Stimulated activated CD8-positive, alpha-beta memory T cell treated with anti-CD3 and anti-CD28 coated beads, Interleukin-4, amount 100 ng/mL, for 48 hours (primary cell): ENCODE measurements at places on chromosomes 4 and X.

DNA sequence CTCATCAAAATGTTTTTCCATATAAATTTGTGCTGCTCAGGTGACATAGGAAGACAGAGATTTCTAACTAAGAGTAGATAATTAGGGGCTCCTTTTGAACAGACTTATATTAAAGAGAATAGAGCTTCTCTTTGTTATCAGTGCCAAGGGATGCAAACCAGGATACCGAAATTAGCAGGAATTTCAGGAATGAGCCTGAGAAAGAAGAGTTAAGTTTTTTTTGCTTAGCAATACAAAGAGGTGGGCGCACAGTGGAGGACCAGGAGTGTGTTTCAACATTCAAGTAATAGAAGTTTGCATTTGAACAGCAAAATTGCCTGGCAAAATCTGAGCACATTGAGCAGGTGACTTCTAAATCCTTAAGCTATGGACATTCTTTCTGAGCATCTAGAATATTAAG, 541.3 kb downstream of the GBA3 start:
- DNase-seq, result no peak

- DNase-seq, result no peak
Measured at GRCh38 chr4:47646372-47646771, 161.3 kb downstream of the ATP10D start.

DNA sequence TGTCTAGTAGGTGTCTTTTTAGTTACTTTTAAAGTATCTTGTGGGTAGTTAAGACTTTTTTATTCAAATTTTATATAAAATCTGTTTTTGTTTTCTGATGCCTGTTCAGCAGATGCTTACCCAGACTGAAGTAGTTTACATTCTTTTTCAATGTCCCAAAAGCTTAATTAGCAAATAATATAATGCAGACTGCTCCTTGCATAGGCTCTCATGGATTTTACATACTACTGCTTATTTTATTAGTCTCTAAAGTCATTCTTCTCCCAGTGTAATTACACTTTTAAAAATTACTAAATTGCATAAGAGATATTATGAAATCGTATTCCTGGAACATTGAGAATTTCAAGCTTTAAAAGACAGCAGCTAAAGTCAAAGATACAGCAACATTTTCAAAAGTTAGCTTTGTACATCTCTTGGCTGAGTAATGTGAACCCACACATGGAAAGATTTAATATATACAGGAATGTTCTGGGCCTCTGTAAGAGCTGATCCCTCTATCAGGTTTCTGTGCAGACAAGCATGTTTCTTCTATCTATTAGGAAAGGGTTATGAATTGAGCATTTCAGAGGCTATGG, 148.4 kb upstream of the SPRY1 start:
- no peak for DNase-seq

DNA sequence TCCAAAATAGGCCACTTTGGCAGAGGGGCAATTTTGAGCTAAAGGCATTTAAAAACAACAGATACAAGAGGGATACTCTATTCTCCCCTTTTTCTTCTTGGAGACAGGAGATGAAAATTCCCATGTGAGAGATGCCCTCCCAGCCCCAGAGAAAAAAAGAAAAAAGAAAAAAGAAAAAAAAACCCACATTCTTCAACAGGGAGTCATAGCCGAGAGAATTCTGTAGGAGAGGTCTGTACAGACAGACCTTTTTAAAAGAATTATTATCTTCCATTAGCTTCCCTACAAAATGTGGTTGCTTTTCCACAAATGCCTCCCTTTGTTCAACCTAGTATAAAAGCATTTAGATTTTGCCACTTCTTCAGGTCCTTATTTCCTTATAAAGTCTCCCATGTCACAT, 89.9 kb downstream of the SPCS3 start:
- no peak for DNase-seq

DNA sequence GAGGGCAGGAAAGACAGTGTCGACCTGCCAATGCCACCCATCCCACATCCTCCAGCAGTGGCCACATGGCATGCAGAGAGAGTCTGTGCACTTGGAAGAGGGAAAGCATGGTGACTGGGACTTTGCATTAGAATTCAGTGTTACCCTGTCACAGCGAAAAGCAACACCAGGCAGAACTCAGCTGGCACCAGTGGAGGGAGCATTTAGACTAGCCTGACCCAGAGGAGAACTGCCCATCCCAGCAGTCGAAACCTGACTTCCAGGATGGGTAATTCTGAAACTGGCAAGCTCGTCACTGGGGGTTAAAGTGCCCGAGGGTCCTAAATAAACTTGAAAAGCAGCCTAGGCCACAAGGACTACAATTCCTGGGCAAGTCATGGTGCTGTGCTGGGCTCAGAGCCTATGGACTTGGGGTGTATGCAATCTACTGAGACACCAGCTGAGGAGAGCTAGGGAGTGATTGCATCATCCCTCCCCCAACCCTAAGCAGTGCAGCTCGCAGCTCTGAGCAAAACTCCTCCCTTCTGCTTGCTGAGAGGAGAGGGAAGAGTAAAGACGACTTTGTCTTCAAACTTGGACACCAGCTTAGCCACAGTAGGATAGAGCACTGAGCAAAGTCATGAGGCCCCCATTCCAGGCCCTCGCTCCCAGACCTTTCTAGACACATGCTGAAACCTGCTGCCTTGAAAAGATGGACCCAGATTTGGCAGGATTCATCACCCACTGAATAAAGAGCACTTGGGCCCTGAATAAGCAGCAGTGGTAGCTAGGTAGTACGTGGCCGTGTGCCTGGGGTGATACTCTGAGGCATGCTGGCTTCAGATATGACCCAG, 68.8 kb downstream of the DDX60L start:
- DNase-seq, result no peak

- DNase-seq, result no peak
Measured at GRCh38 chrX:123357941-123358340, 173.9 kb downstream of the GRIA3 start.

GRCh38 chr4:82372517-82373485, 990 bp downstream of the HNRNPD start:
- peak; percentile 86 for DNase-seq

DNA sequence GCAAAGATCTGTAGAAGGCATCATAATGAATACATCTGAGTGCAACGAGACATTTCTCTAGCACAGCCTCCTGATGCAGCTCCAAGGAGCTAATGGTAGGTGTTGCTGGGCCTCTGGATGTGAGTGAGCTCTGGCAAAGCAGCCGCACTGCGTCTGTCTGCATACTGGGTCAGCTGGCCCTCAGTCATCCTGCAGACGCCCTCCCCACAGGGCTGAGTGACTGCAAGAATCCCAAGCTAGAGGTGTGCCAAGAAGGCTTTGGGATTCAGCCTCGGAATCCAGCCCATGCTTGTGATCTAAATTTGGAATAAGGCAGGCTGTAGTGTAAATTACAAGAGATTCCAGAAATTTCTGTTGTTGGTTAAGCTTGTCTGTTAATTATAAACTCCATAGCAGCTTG, 18.5 kb downstream of the HERC3 start:
- DNase-seq, result no peak

GRCh38 chrX:53133400-53133799, 39.5 kb downstream of the KANTR start:
- no peak for DNase-seq

GRCh38 chr4:151519728-151520415, 110.9 kb downstream of the FHIP1A start:
- no peak for DNase-seq

DNA sequence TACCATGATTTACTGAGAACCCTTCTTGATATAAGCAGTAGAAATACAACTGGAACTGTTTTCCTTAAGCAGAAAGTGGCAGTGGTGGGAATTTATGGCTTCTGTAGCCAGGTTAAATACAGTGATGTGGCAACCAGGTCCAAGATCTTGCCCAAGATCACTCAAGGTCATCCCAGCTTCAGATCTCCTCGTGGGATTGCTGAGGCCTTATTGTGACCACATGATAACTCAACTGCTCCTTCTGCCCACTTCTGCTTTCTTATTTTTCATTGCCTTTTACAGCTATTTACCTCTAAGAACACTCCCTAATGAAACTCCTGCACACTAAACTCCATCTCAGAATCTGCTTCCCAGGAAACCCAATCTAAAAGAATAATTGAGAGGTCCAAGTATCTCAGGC, 12.4 kb upstream of the CYBB start:
- DNase-seq, result no peak

- no peak for DNase-seq
Measured at GRCh38 chrX:37755025-37755424, 24.8 kb upstream of the CYBB start.

DNA sequence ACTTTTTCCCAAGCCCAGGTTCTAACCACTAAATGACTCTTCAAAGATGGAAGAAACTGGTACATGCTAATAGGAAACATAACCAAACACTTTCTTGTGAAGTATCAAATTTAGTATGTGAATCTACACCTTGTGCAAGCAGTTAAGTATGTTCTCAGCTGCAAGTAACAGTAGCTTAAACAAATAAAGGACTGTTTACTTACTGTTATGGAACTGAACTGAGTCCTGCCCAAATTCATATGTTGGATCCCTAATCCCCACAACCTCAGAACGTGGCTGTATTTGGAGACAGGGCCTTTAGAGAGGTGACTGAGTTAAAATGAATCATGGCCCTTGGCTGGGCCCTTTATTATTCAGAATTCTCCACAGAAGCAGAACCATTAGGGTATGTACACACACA, 178.7 kb downstream of the KDR start:
- no peak for DNase-seq

DNA sequence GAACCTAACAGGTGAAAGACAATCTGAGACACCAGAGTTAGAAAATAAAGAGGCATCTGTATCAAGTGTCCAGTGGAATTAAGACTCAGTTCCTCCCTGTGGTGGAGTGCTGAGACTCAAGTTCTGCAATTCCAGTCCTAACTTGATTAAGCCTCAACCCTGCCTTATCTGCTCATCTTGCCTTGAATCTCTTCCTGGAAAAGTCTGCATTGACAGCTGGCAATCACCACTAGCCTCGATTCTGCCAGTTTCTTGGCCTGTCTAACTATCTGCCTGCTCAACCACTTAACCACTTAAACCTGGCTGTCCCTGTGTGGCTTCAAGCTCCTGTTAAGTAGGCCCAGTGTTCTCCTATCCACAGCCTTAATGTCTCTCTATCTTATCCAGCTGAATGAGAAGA, 22.4 kb upstream of the NEIL3 start:
- DNase-seq, result no peak

GRCh38 chr4:24473309-24473721, 111.0 kb downstream of the DHX15 start:
- no peak for DNase-seq

GRCh38 chrX:97841544-97842179, 958.0 kb downstream of the RPA4 start:
- no peak for DNase-seq

GRCh38 chr4:4930677-4931076, 71.2 kb downstream of the MSX1 start:
- DNase-seq, result no peak

- no peak for DNase-seq
Measured at GRCh38 chrX:139304471-139304870, 226.1 kb upstream of the F9 start.

GRCh38 chr4:118307643-118308042, 45.2 kb downstream of the PRSS12 start:
- DNase-seq, result no peak

- no peak for DNase-seq
Measured at GRCh38 chr4:44671636-44672035, 6.6 kb upstream of the GUF1 start.

DNA sequence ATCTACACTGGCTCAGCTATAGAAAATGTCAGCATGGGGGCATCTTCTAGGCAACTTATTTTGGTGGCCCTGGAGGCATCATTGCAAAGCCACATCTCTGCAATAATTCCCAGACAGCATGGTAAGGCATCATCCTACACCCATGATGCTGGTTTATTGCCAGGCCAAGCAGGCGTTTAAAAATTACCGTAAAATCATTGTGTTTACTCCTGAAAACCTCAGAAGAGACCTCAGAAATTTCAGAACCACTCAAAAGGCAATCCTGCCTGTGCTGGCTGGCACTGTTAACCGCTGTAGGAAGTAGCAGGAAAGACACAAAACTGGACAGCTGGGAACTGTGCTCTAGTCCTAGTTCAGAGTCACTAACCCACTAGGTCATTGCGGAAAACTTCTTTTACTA, 63.2 kb downstream of the MID1 start:
- DNase-seq, result no peak

- no peak for DNase-seq
Measured at GRCh38 chr4:114384629-114385028, 214.0 kb upstream of the UGT8 start.

GRCh38 chr4:95325665-95326064, 223.1 kb downstream of the UNC5C start:
- DNase-seq, result no peak

DNA sequence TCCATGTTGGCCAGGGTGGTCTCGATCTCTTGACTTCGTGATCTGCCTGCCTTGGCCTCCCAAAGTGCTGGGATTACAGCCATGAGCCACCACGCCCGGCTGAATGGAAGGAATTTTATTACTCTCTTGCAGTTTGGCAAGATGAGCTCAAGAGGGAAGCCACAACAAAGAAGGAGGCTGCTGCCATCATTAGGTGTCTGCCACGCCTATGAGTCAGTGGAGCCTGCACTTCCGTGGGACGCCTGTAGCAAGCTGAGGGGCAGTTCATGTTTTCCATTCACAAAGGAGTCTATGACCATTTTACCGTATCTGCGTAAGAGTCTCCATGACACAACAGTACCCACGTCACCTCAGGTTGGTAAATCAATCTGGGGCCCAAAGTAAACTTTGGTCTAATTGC, 51.2 kb upstream of the CHRNA9 start:
- peak; percentile 85 for DNase-seq

DNA sequence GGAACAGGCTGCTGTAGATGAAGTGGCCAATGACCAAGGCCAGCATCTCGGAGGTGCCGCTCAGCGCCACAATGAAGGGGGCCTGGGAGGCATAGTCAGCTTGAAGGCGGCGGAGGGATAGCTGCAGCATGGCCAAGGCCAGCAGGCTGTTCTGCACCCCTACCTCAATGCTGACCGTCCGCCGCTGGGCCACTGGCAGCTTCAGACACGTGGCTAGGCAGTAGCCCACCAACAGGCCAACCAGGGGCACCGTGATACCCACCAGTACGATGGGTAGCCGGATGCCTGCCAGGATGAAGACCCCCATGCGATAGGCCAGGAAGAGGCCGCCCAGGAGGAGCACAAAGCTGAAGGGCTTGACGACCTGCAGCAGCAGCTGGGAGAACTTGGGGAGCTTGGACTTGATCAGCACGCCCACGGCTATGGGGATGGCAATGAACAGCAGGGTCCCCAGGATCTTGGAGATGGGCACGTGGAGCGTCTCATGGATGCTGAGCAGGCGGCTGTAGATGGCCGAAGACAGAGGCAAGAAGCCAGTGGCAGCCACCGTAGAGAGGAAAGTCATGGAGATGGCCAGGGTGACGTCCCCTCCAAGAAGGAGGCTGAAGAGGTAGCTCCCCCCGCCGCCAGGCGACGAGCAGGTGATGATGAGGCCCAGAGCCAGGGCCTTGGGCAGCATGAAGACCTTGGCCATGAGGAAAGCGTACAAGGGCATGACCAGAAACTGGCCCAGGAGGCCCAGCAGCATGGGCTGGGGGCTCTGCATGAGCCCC, 1.3 kb upstream of the UBL4A start:
- DNase-seq, result no peak

- DNase-seq, result no peak
Measured at GRCh38 chr4:21032089-21032645, 331.9 kb downstream of the PACRGL start.

- peak; percentile 31 for DNase-seq
Measured at GRCh38 chr4:94758141-94758699, 465 bp downstream of the BMPR1B start.
